ENCODE measurements at places on chromosomes 4 and X.

- ATAC-seq, result peak; percentile 66
Measured at GRCh38 chrX:7996414-7996813, 69.2 kb upstream of the PNPLA4 start.

DNA sequence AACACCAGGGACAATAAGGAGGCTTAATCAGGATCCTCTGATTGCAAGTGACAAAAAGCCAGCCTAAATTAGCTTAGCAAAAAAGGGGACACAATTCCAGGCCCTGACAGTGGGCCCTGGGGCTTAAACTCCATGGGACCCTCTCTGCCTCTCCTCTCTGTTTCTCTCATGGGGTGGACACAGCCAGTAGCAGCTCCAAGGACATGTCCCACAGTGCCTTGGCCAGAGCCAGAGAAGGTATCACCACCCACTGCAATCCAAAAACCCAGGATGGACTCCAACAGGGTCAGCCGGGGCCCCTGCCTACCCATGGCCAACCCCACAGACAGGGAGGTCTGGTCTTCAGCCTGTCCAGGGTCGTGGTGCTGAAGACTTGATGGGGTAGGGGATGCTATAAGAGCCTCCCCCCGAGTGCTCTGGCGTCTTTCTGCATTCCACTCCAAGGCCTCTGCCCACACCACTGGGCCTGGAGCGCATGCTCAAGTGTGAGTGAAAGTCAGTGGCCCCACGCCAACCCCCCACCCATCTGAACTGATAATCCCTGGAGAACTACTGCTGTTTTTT is 19.7 kb upstream of the PPP2R2C start:
- no peak for ATAC-seq

- no peak for ATAC-seq
Measured at GRCh38 chr4:86054286-86055032, 305.4 kb downstream of the MAPK10 start.

DNA sequence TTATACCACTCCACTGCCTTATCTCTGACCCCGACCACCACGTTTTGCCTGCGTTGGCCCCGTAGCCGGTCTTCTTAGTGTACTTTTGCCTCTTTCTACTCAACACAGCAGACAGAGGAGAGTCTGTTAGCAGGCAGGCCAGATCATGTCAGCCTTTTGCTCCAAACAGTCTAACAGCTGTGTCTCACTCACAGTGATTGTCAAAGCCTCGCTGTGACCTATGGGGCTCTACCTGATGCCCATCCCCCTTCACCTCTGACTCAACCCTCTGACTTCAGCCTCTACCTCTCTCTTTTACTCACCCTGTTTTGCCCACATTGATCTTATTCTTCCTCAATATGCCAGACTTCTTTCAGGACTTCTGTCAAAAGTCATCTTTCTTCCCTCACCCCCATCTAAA is 127.1 kb downstream of the TRIML1 start:
- no peak for ATAC-seq

- ATAC-seq, result no peak
Measured at GRCh38 chr4:189979196-189980047, 38.8 kb downstream of the FRG1 start.

DNA sequence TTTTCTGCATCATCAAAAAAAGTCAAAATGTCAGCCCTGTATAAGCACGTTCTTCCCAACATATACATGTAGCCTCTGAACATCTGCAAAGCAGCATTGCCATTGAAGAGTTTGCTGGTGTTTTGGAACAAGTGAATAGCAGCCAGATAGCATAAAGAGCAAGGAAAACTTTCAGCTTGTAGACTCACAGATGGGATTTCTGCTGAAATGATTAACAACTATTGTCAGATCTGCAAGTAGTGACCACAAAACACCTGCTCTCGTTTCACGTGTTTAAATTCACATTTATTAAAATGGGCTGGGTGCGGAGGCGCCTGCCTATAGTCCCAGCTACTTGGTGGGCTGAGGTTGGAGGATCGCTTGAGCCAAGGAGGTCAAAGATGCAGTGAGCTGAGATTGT is 123.7 kb downstream of the SPRY1 start:
- ATAC-seq, result no peak

GRCh38 chr4:14856062-14856933 is 146.0 kb upstream of the CPEB2 start:
- ATAC-seq, result peak; percentile 98

DNA sequence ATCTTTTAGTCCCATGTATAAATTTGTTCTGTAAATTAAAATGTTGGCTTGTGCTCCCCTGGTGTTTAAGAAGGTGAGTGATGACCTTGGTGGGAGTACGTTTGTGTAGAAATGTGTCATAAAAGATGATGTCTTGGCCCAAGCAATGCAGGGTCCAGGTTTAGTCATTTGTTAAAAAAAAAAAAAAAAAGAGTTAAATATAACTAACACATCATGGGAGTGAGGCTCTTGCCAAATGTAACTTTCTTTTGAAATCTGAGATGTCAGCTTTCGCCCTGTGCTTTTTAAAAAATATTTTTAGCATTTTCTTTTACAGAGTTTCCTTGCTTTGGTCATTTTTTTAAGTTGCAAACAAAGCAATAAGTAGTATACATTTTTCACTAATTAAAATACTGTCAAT is 135.6 kb downstream of the FBXO8 start:
- ATAC-seq, result no peak

Data from SK-N-SH treated with all-trans-retinoic acid at 6 μM for 48 hours (cell line).